ENCODE measurements at places on chromosomes 5 and 9. TPM values are rescaled to one million over a fixed set of nuclear protein-coding genes. Genes with fewer than 3 reads are reported as not detected.

Gene PCDHB3
- 1.6 TPM for total RNA-seq

Gene PPP1R2B
- total RNA-seq, result not detected

Gene ECSCR
- total RNA-seq, result 17.2 TPM

Gene SPATA31C1
- total RNA-seq, result not detected

Gene SLC34A1
- not detected for total RNA-seq

Gene CSF2
- total RNA-seq, result not detected

Gene ABLIM3
- total RNA-seq, result 15.1 TPM

Gene SUB1
- 98.1 TPM for total RNA-seq

Gene ZNF454
- total RNA-seq, result 4.2 TPM

Gene ORM2
- not detected for total RNA-seq
